Astrocyte (in vitro differentiated cells and primary cell): ENCODE measurements at places on chromosomes 5 and 9. TPM values are rescaled to one million over a fixed set of nuclear protein-coding genes. Genes with fewer than 3 reads are reported as not detected.

GRCh38 chr9:95610006-95610785 lies 93.4 kb upstream of the PTCH1 start:
- DNase-seq = no peak

- DNase-seq = no peak
These were observed 318.1 kb upstream of the SGCD start for GRCh38 chr5:156008844-156009243.

The PCDHB13 gene
- total RNA-seq = 3.3 TPM in 2 replicates

The EGFLAM gene
- total RNA-seq = 1.0 and 1.1 TPM in 2 replicates

The HAVCR2 gene
- total RNA-seq = 7.4 and 10.0 TPM in 2 replicates
